Sigmoid colon (tissue), 7 donors: ENCODE measurements at places on chromosomes 11 and 22. TPM values are rescaled to one million over a fixed set of nuclear protein-coding genes. Genes with fewer than 3 reads are reported as not detected.

PRG3 gene
- not detected for polyA plus RNA-seq

- DNase-seq = no peak
Measured at GRCh38 chr11:126732981-126733380, 267.6 kb downstream of the KIRREL3 start.

- no peak for DNase-seq
Measured at GRCh38 chr11:35031867-35032266, 107.1 kb upstream of the CD44 start.

SLC22A8 gene
- polyA plus RNA-seq = not detected

GRCh38 chr11:5348551-5349194 lies 2.6 kb upstream of the OR51B6 start:
- no peak for DNase-seq

GRCh38 chr11:102413497-102413896 lies 39.1 kb downstream of the TMEM123 start:
- no peak for DNase-seq
